ENCODE measurements at places on chromosomes 13 and 19.
A peak's percentile ranks its signal among the peaks of the same experiment; 100 is the strongest.

DNA sequence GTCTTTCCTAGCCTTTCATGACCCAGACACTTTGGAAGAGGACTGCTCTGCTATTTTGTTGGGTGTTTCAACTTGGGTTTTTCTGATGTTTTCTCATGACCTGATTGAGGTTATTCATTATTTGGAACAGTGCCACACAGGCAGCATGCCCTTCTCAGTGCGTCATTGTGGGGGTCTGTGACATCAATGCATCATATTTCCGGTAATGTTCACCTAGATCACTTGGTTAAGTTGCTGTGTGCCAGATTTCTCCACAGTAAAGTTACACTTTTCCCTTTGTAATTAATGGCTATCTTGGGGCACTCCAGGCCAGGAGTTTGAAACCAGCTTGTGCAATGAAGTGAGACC lies 124.4 kb downstream of the SIPA1L3 start:
- DNase-seq, result no peak
- no peak overlapping the region for H3K4me3 ChIP-seq
- H3K27ac ChIP-seq, result no peak overlapping the region
- peaks cover 7% of the 10 kb centered on the region for H3K36me3 ChIP-seq
- H3K27me3 ChIP-seq, result no peaks in the 10 kb centered on the region
- no peaks in the 10 kb centered on the region for H3K4me1 ChIP-seq

DNA sequence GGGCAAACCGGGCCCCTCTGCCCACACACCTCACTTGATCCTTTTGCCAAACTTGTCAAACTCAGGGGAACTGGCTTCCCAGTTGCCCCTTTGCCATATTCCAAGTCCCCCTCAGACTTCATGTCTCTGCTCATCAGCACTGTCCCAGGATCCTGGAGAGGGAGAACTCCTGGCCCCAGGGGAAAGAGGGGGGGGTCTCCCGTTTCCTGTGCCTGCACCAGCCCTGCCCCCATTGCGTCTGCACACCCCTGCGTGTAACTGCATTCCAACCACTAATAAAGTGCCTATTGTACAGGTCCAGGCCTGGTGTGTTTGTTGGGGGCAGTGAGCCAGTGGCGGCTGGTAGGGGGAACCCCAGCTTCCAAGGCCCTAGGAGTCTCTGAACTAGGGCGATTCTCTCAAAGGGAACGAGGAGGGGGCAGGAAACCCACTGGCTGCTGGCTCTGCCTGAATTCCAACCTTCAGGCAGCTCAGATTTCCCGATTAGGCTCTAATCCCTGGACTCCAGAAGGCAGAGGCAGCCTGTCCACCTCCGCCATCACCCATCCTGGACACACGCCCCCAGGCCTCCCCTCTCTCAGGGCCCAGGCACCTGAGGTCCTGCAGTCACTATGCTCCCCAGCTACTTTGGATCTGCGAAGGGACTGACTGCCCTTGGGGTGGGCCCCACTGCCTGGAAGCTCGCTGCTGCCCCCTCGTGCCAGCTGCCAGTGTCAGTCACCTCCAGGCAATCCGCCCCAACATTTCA lies 9.7 kb upstream of the ILF3 start:
- no peaks in the 10 kb centered on the region for H3K27me3 ChIP-seq
- peaks cover 22% of the 10 kb centered on the region for H3K4me1 ChIP-seq
- H3K4me3 ChIP-seq, result no peak overlapping the region
- H3K36me3 ChIP-seq, result peaks cover 20% of the 10 kb centered on the region
- peak; percentile 63 for DNase-seq

DNA sequence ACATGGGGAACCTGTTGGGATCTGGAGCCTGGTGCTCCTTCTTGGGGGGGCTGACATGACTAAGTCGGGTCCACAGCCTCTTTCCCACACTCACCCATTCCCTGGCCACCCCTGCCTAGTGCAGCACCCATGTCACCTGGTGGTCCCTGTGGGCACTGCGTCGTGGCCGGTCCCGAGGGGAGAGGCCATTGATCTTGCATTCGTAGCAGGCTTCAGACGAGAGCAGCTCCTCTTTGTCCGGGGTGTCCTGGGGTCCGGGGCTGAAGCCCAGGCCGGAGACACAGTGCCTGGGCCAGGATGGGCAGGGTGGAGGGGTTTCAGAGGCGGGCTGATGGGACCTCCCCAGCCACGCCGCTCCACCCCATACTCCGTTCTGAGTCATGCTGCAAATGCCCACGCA lies 19.4 kb downstream of the CCL25 start:
- no peaks in the 10 kb centered on the region for H3K4me1 ChIP-seq
- no peaks in the 10 kb centered on the region for H3K27me3 ChIP-seq
- no peak for DNase-seq

GRCh38 chr13:46675016-46675415 lies 121.9 kb downstream of the ESD start:
- DNase-seq, result no peak
- H3K27ac ChIP-seq, result no peak overlapping the region
- peaks cover 12% of the 10 kb centered on the region for H3K36me3 ChIP-seq

- peak overlapping the region; percentile 87 for H3K4me3 ChIP-seq
- no peaks in the 10 kb centered on the region for H3K27me3 ChIP-seq
- peaks cover 3% of the 10 kb centered on the region for H3K36me3 ChIP-seq
- peaks cover 76% of the 10 kb centered on the region for H3K4me1 ChIP-seq
Measured at GRCh38 chr19:16585808-16586476, 13.7 kb upstream of the SLC35E1 start.

- DNase-seq, result no peak
- no peaks in the 10 kb centered on the region for H3K27me3 ChIP-seq
- H3K27ac ChIP-seq, result no peak overlapping the region
- H3K36me3 ChIP-seq, result peaks cover 6% of the 10 kb centered on the region
- H3K4me3 ChIP-seq, result no peak overlapping the region
- H3K4me1 ChIP-seq, result peaks cover 2% of the 10 kb centered on the region
Measured at GRCh38 chr19:46975011-46975924, 44.4 kb upstream of the NPAS1 start.
